ENCODE measurements at places on chromosomes 12 and 14.

- no peak for DNase-seq
Measured at GRCh38 chr12:39393890-39394289, 49.0 kb downstream of the KIF21A start.

- DNase-seq: no peak
Measured at GRCh38 chr14:72771561-72771960, 122.3 kb downstream of the DPF3 start.

- no peak for DNase-seq
Measured at GRCh38 chr12:105324704-105325103, 5.8 kb upstream of the C12orf75 start.

- no peak for DNase-seq
Measured at GRCh38 chr12:16112612-16113560, 164.6 kb downstream of the SLC15A5 start.

- DNase-seq: no peak
Measured at GRCh38 chr12:69545081-69545480, 40.2 kb upstream of the CCT2 start.

Measured in A172 (cell line).